ENCODE measurements at places on chromosomes 1 and 21. TPM values are rescaled to one million over a fixed set of nuclear protein-coding genes. Genes with fewer than 3 reads are reported as not detected.

- peaks cover 10% of the 10 kb centered on the region for H3K27me3 ChIP-seq
- H3K27ac ChIP-seq: no peak overlapping the region
- no peaks in the 10 kb centered on the region for H3K36me3 ChIP-seq
- DNase-seq: no peak
Observed at GRCh38 chr21:42300045-42300583, 15.1 kb downstream of the TFF3 start.

- H3K27ac ChIP-seq: no peak overlapping the region
- H3K36me3 ChIP-seq: no peaks in the 10 kb centered on the region
- no peak overlapping the region for H3K4me3 ChIP-seq
- H3K4me1 ChIP-seq: no peaks in the 10 kb centered on the region
- no peak for DNase-seq
Observed at GRCh38 chr1:184242507-184242943, 144.3 kb upstream of the C1orf21 start.

Gene WNT3A
- polyA plus RNA-seq: 0.07 TPM

DNA sequence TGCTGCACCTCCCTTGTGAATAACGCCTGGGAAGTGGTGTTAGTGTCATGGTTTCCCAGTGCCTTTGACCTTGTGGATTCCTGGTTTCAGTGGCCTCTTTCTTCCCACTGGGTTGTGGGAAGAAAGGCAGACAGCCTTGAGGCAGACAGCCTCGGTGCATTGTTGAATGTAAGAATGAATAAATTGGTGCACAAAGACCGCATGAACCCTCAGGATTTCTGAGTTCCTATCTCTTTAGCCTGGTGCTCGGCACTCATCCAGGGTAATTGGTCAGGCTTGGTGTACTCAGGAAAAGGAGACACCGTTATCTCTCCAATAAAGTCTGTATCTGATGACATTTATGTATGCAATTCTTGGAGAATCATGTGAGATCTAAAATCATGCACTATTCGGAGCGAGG, 5.1 kb downstream of the ZNF362 start:
- H3K4me3 ChIP-seq: no peak overlapping the region
- H3K27ac ChIP-seq: no peak overlapping the region
- H3K4me1 ChIP-seq: peaks cover 8% of the 10 kb centered on the region
- DNase-seq: no peak

GRCh38 chr1:171606402-171606941, 15.6 kb upstream of the MYOCOS start:
- H3K4me1 ChIP-seq: no peaks in the 10 kb centered on the region
- no peaks in the 10 kb centered on the region for H3K36me3 ChIP-seq
- no peak overlapping the region for H3K27ac ChIP-seq
- no peak overlapping the region for H3K4me3 ChIP-seq
- DNase-seq: no peak

GRCh38 chr21:37263827-37264600, 3.1 kb downstream of the VPS26C start:
- H3K27me3 ChIP-seq: no peaks in the 10 kb centered on the region
- peaks cover 5% of the 10 kb centered on the region for H3K36me3 ChIP-seq
- peaks cover 20% of the 10 kb centered on the region for H3K4me1 ChIP-seq
- no peak for DNase-seq
- no peak overlapping the region for H3K4me3 ChIP-seq
- peak overlapping the region; percentile 41 for H3K27ac ChIP-seq

- peaks cover 1% of the 10 kb centered on the region for H3K4me1 ChIP-seq
- no peak overlapping the region for H3K4me3 ChIP-seq
- no peaks in the 10 kb centered on the region for H3K36me3 ChIP-seq
- H3K27ac ChIP-seq: no peak overlapping the region
- no peaks in the 10 kb centered on the region for H3K27me3 ChIP-seq
Observed at GRCh38 chr1:241527146-241527545, 5.0 kb upstream of the KMO start.

DNA sequence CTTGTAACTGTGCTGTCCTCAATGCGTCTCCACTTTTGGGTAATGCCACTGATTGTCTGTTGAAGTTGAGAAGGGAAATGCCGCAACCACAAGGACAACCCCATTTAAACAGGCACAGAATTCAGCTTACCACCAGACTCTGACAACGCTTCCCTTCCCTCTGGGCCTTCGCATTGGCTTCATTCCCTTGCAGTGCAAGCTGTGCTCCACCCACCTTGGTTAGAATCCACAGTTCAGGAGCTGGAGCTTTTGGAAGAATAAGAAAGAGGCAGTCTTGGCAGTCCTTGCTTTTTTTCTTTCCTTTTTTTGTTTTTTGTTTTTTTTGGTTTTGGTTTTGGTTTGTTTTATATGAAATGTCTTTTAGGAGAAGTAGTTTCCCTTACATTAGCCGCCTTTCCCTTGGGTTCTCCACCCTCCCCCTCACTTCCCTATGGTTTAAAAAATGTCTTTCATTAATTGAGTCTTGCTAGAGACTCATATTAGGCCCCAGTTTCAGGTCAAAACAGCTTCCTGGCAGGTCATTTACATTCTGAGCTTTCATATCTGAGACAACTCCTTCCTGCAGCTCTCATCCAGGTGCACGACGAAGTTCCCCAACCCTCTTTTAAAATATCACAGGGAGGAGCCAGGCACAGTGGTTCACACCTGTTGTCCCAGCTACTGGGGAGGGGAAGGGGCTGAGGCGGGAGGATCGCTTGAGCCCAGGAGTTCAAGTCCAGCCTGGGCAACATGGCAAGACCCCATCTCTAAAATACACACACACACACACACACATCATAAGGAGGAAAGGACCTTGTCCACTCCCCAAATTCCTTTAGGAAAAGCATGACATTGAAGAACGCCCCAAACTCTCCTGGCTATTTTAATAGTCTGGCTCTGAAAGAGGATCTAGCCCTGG, 20.7 kb upstream of the LAX1 start:
- peak overlapping the region; percentile 30 for H3K27ac ChIP-seq
- no peaks in the 10 kb centered on the region for H3K27me3 ChIP-seq
- H3K4me1 ChIP-seq: peaks cover 26% of the 10 kb centered on the region

Gene PGLYRP3
- polyA plus RNA-seq: 1.9 TPM

Gene S100A8
- 1,918 TPM for polyA plus RNA-seq

Gene SLC6A9
- polyA plus RNA-seq: 5.3 TPM

DNA sequence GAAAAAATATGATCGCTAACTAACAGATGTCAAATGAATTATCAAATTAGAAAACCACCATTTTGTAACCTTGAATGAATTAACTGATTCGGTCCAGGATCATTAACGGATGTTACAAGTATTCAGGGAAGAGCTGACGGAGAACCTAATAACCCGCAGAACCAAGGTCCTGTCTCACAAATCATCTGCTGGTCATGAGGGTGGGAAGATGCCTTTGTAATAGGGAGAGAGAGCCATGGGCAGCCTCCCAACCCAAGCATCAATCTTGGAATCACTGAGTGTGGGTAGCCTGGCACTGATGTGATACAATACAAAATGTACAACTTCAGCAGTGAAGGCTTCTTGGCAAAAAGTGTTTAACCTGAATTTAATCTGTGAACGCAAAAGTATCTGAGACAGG, 89.6 kb upstream of the CLDN14 start:
- no peaks in the 10 kb centered on the region for H3K4me1 ChIP-seq
- no peak overlapping the region for H3K27ac ChIP-seq
- no peaks in the 10 kb centered on the region for H3K36me3 ChIP-seq
- H3K27me3 ChIP-seq: peaks cover 57% of the 10 kb centered on the region
- H3K4me3 ChIP-seq: no peak overlapping the region

DNA sequence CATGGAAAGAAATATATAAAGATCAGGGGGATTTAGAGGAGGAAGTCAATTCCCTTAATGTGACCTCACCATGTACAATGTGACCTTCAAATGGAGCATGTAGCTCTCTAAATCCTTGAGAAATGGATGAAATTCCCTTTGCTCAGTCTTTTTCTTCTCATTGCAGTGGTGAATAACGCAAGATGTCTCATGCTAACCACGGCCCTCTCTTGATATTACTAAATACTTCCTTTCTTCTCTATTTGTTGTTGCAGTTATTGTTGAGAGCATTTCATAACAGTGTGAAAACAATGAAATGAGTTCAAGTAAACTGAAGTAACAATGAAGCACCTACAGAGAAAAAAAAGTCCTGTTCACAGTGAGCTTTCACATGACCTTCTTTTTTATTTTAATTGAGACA, 55.6 kb downstream of the ZNF281 start:
- no peak overlapping the region for H3K4me3 ChIP-seq
- DNase-seq: no peak
- H3K4me1 ChIP-seq: peaks cover 4% of the 10 kb centered on the region
- no peak overlapping the region for H3K27ac ChIP-seq
- no peaks in the 10 kb centered on the region for H3K36me3 ChIP-seq

DNA sequence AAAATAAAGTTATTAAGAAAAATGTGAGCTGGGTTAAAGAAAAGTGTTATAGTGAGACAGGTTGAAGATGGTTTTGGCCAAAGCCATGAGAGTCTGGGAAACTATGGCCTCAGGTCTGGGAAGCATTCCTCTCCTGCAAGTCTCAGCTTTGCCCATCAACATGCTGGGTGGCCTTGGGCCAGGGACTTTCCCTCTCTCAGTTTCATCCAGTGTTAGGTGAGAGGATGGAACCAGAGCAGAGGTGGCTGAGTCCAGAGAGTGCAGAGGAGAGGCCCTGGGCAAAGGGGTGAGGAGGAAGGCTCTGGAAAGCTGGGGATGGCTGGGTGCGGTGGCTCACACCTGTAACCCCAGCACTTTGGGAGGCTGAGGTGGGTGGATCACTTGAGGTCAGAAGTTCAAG, 10.5 kb downstream of the PADI2 start:
- no peaks in the 10 kb centered on the region for H3K36me3 ChIP-seq
- peaks cover 15% of the 10 kb centered on the region for H3K4me1 ChIP-seq
- no peak overlapping the region for H3K27ac ChIP-seq
- no peaks in the 10 kb centered on the region for H3K27me3 ChIP-seq
- no peak for DNase-seq
- no peak overlapping the region for H3K4me3 ChIP-seq

DNA sequence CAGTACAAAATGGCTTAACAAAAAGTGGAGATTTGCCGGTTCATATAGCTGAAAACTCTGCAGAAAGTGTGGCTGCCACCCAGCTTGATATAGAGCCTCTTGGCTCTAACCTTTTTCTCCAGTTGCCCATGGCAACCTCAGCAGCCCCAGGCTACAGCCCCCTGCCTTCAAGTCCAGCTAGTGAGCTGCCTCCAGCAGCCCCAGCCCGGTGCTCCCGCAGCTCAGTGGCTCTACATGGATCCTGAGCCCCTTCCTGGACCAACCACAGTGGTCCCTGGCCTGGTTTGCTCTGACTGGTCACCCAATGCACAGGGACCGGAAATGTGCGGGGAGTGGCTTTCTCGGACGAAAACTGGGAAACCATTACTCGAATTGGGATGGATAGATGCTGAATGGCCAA, 13.3 kb upstream of the ATF3 start:
- no peaks in the 10 kb centered on the region for H3K36me3 ChIP-seq
- DNase-seq: no peak
- H3K27ac ChIP-seq: peak overlapping the region; percentile 92
- H3K4me3 ChIP-seq: no peak overlapping the region
- H3K4me1 ChIP-seq: peaks cover 15% of the 10 kb centered on the region

- H3K4me3 ChIP-seq: no peak overlapping the region
- H3K4me1 ChIP-seq: peaks cover 5% of the 10 kb centered on the region
- DNase-seq: peak; percentile 56
- no peak overlapping the region for H3K27ac ChIP-seq
- H3K27me3 ChIP-seq: no peaks in the 10 kb centered on the region
Observed at GRCh38 chr21:40685141-40685540, 161.8 kb downstream of the DSCAM start.

- no peak overlapping the region for H3K27ac ChIP-seq
- no peaks in the 10 kb centered on the region for H3K36me3 ChIP-seq
- DNase-seq: no peak
- no peak overlapping the region for H3K4me3 ChIP-seq
- no peaks in the 10 kb centered on the region for H3K4me1 ChIP-seq
Observed at GRCh38 chr1:59516881-59517280, 220.0 kb downstream of the FGGY start.

DNA sequence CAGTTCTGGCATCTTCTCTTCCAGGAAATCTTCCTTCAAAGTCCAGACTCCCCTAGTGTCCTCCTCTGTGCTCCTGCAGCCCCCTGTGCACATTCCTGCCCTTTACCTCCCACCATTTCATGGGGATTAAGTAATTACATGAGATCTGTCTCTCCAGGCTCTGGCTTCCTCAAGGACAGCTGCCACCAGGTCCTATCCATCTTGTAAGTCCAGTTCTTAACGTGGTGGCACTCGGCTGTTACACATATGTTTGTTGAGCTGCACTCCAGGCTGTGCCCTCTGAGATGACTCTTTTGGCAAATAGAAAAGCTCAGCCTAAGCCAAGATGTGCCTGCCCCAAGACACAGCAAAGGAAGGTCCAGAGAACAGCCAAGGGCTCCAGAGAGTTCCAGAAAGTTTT, 57.4 kb upstream of the CAMK1G start:
- no peak overlapping the region for H3K4me3 ChIP-seq
- no peak overlapping the region for H3K27ac ChIP-seq
- peaks cover 9% of the 10 kb centered on the region for H3K4me1 ChIP-seq
- no peaks in the 10 kb centered on the region for H3K36me3 ChIP-seq
- no peaks in the 10 kb centered on the region for H3K27me3 ChIP-seq

DNA sequence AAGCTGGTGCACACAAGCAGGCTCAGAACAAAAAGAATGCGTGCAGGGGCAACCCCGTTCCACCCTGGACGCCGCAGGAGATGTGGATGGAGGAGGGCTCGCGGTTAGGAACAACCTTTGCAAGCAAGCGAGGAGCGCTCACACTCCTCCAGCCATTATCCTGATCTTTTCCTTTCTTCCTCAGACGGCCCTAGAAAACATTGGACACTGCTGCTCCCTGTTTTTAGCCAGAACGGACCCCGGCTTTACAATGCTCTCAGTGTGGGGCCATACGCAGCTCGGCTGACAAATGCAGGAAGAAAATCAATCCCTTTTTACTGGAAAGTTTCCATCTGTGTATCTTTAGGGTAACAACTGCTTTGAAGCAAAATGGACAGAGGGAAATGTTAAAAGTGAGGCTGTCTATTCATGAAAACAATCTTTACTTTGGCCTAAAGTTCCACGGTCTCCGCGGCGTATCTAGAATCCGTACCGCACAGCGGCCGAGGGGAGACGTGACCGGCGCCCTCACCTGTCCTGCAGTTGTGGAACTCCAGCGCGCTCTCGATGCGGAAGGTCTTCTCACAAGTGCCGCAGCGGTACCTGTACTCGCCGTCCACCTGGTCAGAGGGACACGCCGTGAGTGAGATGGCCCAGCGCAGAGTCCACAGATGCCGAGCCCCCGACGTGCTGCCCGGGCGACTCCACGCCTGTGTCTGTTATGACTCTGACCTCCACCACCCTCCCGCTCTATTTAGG, 44.0 kb downstream of the PRDM15 start:
- H3K4me3 ChIP-seq: no peak overlapping the region
- H3K36me3 ChIP-seq: peaks cover 19% of the 10 kb centered on the region
- no peak overlapping the region for H3K27ac ChIP-seq
- DNase-seq: no peak
